ENCODE measurements at places on chromosomes 4 and X. TPM values are rescaled to one million over a fixed set of nuclear protein-coding genes. Genes with fewer than 3 reads are reported as not detected.

The TXK gene
- 0.69 TPM for total RNA-seq

DNA sequence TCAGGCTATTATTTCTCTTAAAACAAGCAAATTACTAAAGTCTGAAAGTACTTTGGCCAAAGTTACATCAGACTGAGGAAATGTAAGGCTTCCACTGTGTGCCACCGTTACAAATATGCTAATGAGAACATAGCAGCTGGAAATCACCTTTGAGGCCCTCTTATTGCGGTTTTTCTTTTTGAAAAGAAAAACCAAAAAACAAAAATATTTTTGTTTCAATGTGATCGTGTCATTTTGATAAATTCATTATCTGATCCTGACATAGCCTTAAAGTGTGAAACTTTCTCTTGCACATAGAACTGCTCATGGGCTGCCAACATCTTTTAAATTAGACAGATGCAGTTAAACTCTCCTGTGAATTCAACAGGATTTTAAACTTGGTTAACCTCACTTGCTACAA lies 2.8 kb upstream of the TIFA start:
- no peak for DNase-seq

- no peak for DNase-seq
These were observed 2.5 kb downstream of the SLC25A6 start for GRCh38 chrX:1389181-1389992.

- DNase-seq: peak; percentile 88
These were observed 601.7 kb upstream of the GRIA3 start for GRCh38 chrX:122582280-122582974.

- no peak for DNase-seq
These were observed 2371.8 kb downstream of the PCDH7 start for GRCh38 chr4:33091961-33092360.

DNA sequence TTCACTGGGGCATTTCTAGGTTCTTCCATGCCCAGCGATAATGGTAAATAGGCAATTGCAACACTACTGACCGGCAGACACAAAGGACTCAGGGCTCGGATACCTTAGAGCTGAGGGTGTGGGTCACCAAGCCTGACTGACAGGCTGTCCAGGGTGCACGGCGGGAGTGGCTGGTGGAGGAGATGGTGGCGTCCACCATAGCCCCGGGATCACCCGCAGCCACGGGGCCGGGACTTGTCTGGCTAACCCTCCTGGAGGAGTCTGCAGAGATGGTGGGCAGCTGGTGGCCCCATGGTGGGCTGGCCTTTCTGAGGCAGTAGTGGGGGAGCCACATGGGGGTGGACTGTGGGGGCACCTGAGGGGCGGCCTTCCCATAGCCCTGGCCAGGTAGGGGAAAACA lies 11.7 kb upstream of the ABLIM2 start:
- no peak for DNase-seq

GRCh38 chr4:78940752-78941151 lies 1.5 kb upstream of the PAQR3 start:
- no peak for DNase-seq

DNA sequence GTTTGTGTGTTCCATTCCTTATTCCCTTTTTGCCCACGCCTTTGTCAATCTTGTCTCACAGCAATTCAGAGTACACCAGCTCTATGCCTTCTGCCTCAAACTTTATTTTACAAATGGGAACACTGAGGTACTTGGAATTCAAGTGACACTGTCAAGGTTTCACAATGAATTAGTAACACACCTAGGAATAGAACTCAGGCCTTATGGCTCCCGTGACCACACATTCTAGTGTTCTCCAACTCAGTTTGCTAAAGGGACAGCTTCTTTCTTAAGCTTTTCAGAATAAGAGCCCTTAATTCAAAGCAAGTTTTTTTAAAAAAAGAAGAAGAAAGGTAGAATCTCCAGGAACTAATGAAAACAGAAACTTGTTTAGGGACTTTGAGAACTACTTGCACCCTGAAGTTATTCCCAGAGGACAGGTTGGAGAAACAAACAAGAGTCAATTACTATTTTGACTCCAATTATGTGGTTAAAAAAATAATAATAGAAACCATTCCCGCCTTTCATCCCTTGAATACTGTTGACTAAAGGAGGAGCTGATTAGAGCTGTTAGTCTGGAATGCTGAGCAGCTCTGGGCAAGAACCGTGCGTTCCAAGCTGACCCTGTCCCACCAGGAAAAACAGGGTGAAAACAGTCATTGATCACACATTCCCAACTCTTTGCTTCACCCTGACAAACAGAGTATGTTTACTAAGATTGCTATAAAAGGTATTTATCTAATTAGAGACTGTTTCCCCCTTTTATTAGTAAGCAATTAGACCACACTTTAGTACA lies 408.8 kb upstream of the CNKSR2 start:
- no peak for DNase-seq

DNA sequence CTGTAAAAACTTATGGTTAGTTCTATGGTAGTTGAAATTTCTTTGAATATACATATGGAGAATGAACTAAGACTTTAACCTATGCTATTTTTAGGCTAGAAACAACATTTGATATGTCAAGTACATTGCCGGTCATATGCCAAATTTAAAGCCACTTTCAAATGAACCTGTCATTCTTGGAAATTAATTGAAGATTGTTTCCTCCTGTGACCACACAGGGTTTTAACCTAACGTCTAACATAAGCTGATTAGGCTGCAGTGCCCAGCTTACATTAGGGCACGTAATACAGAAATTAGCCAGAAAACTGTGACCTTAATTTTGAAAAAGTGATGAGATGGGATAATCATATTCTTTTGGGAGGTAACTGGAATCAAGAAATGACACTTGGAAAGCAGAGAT lies 645.9 kb downstream of the FSTL5 start:
- DNase-seq: no peak

DNA sequence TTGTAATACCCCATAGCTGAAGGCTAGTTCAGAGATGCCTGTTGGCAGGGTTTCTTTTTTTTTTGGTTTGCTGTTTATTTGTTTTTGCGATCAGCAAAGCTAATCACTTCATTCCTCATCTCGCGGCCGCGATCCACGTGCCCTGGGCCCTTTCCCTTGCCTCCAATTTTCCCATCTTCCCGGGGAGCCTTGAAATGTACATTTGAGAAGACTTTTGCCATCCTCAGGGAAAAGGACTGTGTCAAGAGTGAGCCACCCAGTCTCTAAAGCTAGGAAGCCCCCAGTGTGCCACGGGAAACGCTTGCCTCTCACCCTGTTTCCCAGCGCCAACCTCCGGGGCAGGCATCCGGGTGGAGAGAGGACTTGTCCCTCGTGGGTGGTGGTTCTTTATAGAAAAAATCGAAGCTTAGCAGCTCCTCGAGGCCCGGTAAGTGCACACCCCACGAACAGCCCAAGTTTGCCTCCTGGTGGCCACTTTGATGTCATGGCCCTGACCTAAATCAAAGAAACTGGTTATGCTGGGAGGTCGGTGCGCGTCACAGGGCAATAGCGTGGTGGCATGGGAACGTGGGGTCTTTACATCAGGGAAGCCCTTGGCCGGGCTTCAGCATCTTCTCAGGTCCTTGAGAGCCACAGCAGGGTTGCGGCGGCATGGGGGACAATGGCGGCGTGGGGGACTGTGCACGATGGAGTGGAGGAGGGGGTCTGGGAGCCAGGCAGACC lies 42.0 kb downstream of the MAP7D3 start:
- peak; percentile 53 for DNase-seq

- DNase-seq: no peak
These were observed 20.1 kb downstream of the LYAR start for GRCh38 chr4:4269856-4270255.

Measured in M059J (cell line).